ENCODE measurements at places on chromosomes 11 and 22.

DNA sequence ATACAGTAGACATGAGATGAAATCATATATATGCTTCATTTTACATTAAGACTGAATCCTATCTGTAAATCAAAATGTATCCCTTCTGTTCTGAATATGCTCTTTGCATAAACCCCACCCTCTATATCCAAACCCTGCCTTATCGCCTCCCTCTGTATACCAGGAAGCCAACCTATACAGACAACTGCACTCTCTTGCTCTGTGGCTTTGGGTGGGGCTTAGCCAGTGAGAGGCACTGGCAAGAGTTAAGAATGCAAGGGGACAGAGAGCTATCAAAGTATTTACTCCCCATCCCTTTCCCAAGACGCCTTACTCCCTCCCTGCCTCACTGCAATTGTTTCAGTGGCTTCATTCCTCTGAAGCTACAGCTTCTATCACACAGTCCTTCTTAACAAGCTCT is 309.8 kb downstream of the TTC28 start:
- no peak for DNase-seq

DNA sequence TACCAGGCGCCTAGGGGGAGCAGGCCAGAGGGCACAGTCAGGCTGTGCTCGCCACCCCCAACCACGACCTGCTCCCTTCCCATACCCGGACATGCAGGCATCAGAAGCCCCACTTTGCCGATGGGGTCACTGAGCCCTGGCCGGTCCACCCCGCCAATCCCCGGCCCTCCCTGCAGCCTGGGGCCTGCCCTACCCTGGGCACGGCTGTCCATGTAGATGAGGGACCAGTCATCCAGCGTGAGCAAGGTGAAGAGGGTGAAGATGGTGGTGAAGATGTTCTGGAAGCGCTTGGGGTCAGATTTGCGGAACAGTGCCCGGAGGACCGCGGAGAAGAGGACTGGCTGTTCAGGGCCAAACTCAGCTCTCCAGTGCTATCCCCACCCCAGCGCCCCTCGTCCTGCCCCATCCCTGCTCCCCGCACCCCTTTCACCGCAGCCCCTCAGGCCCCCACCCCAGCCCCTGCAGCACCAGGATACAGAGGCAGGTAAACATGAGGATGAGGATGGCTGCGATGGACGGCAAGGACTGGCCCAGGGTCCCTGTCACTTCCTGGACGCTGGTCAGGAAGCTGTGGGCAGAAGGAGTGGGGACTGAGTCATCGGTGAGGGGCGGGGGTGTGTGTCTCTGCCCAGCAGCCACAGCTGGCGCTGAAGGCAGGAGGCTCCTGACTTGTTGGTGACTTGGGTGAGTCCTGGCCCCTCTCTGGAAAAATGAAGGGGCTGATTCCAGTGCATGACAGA is 5.5 kb downstream of the CATSPER1 start:
- peak; percentile 76 for DNase-seq

DNA sequence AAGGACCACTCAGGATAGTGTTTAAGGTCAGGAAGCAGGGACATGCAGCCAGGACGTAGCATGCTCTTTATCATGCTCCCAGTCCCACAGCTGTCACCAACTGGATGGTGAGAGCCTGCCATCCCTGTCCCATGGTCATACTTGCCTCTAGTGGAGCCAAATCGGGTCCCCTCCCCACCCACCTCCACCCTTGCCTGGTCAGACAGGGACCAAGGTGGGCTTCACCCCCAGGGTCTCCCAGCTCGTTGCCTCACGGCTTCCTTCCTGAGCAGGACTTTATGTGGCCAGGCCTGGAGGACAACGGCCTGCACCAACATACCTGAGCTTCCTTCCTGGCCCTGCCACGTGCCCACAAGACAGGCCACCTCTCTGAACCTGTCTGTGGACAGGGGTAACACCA is 19.8 kb downstream of the A4GALT start:
- no peak for DNase-seq

DNA sequence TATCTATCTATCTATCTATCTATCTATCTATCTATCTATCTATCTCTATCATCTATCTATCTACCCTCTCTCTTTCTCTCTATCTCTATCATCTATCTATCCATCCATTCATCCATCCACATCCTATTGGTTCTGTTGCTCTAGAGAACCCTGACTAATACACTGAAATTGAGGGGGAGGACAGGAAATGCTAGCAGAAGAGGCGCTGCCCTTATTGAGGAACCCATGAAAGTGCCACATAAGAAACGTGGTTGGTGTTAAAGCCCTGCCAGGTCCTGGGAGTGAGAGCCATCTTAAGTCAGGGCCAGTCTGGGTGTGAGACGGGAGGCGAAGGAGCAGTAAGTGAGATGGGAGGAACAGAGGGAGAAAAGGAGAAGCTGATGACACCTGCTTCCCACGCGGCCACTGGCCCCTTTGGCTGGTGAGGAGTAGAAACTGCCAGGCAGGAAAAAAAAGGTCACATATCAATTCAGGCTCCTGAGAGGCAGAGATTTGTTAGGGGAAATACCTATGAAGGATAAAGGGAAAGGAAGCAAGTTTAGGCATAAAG is 87.9 kb upstream of the PLET1 start:
- DNase-seq: no peak

GRCh38 chr11:1936781-1937615 is 10.1 kb upstream of the MRPL23 start:
- no peak for DNase-seq

DNA sequence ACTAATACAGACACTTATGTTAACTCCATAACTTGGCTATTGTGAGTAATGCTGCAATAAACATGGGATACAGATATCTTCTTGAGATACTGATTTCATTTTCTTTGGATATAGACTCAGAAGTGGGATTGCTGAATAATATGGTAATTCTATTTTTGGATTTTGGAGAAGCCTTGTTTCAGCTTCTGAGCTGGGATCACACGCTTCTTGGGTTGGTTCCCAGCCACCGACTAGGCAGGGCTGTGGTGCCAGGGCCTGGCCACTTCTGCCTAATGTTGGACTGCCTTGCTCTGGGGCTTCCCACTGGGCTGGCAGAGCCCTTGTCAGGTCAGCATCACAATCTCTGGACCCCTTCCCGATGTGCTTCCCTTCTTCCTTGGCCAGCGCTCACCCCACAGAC is 14.0 kb upstream of the MCHR1 start:
- DNase-seq: no peak

DNA sequence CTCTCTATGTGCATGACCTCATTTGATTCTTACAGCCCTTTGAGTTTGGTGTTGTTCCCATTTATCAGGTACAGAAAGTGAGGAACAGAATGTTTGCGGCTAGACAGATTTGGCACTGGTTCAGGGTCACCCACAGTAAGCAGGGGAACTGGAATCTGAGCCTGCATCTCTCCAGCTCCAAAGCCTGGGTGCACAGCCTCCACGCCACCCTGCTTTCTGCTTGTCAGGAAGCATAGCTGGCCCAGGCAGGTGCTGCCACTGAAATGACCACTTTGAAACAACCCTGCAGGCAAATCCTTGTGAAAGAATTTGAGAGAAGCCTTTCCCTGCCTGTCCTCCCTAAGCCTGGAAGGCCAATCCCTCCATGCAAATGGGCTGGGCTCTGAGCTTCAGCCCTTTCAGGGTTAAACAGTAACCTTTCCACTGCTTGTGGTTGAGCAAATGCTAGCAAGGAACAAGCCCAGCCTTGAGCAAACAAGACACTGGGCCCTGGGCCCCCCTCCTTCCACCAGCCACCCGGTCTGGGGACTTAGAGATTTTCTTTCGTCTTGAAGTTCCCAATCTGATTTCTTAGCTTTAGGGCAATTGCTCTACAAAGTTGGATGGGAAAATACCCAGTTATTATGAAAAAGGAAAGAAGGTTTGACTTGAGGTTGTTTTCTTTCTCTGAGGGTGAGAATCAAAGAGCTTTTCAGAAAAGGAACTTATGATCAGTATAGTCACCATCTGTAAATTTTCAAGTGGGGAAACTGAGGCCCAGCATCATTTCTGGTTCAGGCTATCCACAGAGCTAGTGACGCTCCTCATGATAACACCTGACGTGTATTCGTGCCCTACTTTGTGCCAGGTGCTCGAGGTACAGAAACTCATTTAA is 19.4 kb downstream of the EHF start:
- DNase-seq: no peak

GRCh38 chr11:45400591-45400990 is 114.5 kb upstream of the SYT13 start:
- DNase-seq: no peak

DNA sequence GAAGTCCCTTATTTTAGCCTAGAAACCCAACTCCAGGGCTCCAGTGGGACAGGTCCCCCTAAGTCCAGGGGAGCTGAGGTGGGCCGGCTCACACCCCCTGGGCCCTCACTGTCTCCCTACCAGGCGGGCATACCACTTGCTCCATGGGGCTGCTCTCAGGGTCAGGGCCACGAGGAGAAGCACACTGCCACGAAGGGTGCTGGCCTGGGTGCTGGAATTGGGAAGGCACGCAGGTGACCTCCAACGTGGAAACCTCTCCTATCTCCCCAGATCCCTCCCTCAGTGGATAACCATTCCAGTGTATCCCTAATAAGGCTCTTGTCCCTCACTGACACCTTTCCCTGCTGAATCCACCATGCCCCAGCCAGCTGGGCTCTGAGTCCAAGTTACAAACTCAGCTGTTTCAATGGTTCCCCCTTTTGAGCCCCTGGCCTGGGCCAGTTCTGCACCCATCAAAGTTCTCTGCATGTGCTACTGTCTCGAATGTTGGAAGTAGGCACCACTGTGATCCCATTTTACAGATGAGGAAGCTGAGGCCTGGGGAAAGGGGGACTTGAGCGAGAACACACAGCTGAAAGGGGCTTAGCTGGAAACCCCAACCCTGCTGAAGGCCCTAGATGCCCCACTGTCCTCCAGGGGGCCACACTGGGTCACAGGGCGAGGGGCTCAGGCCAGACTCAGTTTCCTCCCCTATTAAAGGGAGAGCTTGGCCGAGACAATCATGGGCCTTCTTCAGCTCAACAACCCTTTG is 1.5 kb downstream of the SHISAL1 start:
- DNase-seq: no peak

- DNase-seq: no peak
Measured at GRCh38 chr11:31966846-31967245, 124.0 kb upstream of the RCN1 start.

- DNase-seq: no peak
Measured at GRCh38 chr11:126432525-126432924, 77.0 kb downstream of the ST3GAL4 start.

- no peak for DNase-seq
Measured at GRCh38 chr11:69625476-69625875, 15.5 kb upstream of the CCND1 start.

DNA sequence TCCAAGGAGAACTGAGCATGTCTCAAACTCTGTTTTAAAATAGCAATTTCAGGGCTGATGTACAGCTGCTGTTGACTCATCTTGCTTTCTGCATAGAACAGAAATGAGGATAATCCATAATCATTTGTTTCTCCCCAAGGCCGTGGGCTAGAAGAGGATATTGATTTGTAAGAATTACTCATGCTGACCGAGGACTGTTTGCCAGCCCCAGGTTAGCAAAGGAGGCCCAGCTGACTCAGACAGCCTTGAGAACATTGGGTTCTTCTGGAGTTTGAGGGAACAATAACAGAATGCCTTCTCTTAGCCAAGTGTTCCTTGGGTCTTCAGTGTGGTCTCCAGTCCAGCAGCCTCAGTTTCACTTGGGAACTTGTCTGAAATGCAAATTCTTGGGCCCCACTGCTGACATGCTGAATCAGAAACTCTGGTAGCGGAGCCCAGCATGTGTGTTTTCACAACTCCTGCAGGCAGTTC is 92.0 kb downstream of the ZC3H12C start:
- peak; percentile 21 for DNase-seq

DNA sequence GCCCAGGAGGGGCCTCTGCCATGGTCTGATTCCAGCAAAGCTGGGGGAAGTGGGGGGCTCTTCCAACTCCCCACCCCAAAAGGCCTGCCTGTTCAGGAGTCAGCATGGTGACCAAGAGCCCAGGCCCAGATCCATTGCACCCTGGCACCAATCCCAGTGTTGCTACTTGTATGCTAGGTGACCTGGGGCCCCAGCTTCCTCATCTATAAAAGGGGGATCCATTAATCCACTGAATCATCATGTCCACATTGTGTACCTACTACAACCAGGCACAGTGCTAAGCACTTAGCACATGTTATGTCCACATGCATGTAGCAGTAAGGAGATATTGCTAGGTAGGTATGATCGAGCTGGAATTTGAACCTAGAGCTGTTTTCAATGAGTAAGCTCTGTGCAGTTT is 2.0 kb downstream of the SYT12 start:
- DNase-seq: no peak

GRCh38 chr11:117020869-117021564 is 77.2 kb downstream of the SIK3 start:
- DNase-seq: no peak

- DNase-seq: peak; percentile 16
Measured at GRCh38 chr11:33703234-33703633, 2.6 kb upstream of the C11orf91 start.

DNA sequence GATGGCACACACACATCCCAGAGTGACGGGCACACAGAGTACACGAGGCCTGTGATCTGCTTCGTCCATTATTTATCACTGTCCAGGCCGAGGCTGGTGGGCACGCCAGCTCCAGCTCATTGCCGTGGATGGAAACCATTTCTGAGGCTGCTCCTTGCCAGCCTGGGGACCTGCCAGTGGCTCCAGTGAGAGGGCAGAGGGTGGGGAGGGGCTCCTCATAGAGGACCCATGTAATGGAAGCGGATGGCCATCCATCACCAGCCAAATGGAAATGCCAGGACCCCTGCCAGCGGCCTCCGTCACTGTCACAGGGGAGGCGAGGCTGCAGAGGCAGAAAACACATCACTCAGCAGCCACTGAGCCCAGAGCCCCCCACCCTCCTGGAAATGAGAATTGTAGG is 35.7 kb downstream of the TP53I11 start:
- DNase-seq: no peak

- no peak for DNase-seq
Measured at GRCh38 chr11:8318536-8318935, 54.9 kb upstream of the LMO1 start.

- no peak for DNase-seq
Measured at GRCh38 chr22:41271787-41272186, 14.2 kb downstream of the RANGAP1 start.

DNA sequence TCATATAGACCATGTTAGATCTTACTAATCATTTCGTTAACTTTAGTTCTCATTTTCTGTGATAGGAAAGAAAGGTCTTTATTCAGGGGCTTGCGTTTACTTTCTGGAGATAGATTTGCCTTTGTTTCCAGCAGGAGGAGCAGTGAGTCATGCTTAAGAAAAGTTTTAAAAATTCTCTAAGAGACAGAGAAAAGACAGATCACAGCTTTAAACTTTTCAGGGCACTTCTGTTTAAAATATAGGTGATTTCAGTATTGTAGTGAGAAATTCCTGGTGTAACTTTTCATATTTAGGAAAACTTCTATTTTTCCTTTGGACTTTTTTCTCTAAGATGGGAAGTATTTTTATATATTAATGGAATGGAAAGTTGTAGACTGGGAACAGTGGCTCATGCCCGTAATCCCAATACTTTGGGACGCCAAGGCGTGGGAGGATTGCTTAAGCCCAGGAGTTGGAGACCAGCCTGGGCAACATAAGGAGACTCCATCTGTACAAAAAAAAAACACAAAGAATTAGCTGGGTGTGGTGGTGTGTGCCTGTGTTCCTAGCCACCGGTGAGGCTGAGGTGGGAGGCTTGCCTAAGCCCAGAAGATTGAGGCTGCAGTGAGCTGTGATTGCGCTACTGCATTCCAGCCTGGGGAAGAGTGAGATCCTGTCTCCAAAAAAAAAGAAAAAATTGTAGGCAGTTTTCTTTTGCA is 60.3 kb downstream of the ATXN10 start:
- DNase-seq: no peak

- no peak for DNase-seq
Measured at GRCh38 chr11:61978703-61979661, 11.5 kb upstream of the FTH1 start.

- DNase-seq: no peak
Measured at GRCh38 chr22:21026783-21027692, 5.3 kb downstream of the SLC7A4 start.

- no peak for DNase-seq
Measured at GRCh38 chr11:117623831-117624271, 173.2 kb downstream of the DSCAML1 start.
